Panc1 (cell line): ENCODE measurements at places on chromosomes 5 and 9.

- no peak overlapping the region for H3K27ac ChIP-seq
- H3K27me3 ChIP-seq = peaks cover 2% of the 10 kb centered on the region; the same call in 1 of the 2 replicates
These were observed 181.6 kb upstream of the FST start for GRCh38 chr5:53298841-53299240.

- H3K4me3 ChIP-seq = no peak overlapping the region
- no peak overlapping the region for H3K27ac ChIP-seq
- H3K4me1 ChIP-seq = no peaks in the 10 kb centered on the region
- H3K36me3 ChIP-seq = no peaks in the 10 kb centered on the region; the same call in 1 of the 2 replicates
- no peaks in the 10 kb centered on the region for H3K27me3 ChIP-seq
These were observed 114.9 kb upstream of the PRLR start for GRCh38 chr5:35345222-35345621.

GRCh38 chr9:80699511-80699998, 989.8 kb downstream of the TLE1 start:
- H3K4me3 ChIP-seq = no peak overlapping the region
- H3K27ac ChIP-seq = no peak overlapping the region
- DNase-seq = no peak
- no peaks in the 10 kb centered on the region for H3K4me1 ChIP-seq

DNA sequence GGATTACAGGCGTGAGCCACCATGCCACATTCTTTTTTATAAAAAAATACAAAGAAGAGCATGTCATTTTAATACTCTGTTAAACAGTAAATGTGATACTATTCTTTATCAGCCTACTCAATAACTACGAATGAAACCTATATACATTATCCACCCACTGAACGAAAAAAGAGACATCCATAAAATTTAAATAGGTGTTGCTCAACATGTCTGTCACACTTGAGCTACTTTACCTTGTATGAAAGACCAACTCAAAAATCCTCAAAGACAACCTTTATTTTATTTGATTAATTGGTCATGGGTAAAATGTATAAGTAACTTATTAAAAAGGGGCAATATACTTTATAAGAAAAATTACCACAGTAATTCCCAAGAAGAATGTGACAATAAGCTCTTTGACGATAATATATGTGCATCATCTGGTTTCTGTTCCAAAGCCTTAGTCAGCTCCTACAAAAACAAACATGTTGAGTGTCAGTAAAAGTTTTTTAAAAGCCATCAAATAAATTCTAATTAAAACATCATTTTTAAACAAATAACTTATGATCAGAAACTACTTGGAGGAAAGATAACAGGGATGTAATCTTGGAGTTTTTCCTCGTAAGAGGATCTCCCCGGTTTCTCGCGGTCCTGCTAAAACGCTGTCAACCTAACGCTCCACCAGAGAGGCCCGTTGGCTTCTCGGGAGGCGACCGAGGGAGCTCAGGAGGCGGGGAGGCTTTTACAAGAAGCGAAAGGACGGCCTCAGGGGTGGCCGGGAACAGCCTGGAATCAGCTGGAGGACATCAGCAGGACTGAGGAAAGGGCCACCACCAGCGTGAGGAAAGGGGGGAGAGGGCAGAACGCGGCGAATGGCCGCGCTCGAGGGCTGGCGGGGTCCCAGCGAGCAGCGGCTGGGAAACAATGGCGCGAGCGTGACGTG, 13.5 kb upstream of the ANKRD18B start:
- H3K4me3 ChIP-seq = peak overlapping the region; percentile 66
- no peaks in the 10 kb centered on the region for H3K27me3 ChIP-seq
- no peaks in the 10 kb centered on the region for H3K36me3 ChIP-seq
- peak overlapping the region; percentile 91 for H3K27ac ChIP-seq
- H3K4me1 ChIP-seq = no peaks in the 10 kb centered on the region
- no peak for DNase-seq

GRCh38 chr9:107759009-107759822, 269.6 kb upstream of the KLF4 start:
- H3K4me3 ChIP-seq = no peak overlapping the region
- no peaks in the 10 kb centered on the region for H3K4me1 ChIP-seq
- H3K27ac ChIP-seq = no peak overlapping the region
- no peaks in the 10 kb centered on the region for H3K36me3 ChIP-seq
- no peak for DNase-seq
- no peaks in the 10 kb centered on the region for H3K27me3 ChIP-seq

DNA sequence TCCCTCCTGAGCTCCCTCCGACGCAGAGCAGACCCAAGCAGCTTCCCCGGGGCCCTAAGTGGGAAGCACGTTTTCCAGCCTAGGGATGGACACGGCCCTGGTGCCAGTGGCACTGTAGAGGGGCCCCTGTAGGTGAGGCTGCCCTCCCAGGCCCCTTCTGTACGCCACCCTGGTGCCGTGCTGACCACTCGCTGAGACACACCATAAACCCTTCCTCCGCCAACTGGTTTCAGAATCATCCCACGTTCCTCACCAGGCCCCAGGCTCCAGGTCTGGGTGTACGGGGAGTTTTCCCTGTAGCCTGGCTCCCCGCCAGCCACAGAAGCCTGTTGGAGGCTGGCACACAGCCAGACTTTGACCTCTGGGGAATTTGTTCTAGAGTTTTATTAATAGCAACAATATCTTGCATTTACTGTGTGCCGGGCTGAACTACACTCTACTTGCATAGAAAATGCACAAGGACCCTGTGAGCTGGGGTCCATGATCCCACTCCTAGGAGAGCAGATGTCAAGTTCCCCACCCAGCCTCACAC, 18.2 kb upstream of the WDR38 start:
- no peaks in the 10 kb centered on the region for H3K36me3 ChIP-seq
- no peak for DNase-seq
- H3K27me3 ChIP-seq = no peaks in the 10 kb centered on the region
- H3K4me1 ChIP-seq = peaks cover 7% of the 10 kb centered on the region

- H3K27ac ChIP-seq = no peak overlapping the region
- no peaks in the 10 kb centered on the region for H3K4me1 ChIP-seq
These were observed 47.7 kb downstream of the FNIP1 start for GRCh38 chr5:131749138-131749537.

GRCh38 chr5:8523501-8523900, 654.6 kb downstream of the MTRR start:
- DNase-seq = no peak
- no peak overlapping the region for H3K4me3 ChIP-seq
- H3K4me1 ChIP-seq = no peaks in the 10 kb centered on the region
- no peaks in the 10 kb centered on the region for H3K36me3 ChIP-seq
- no peak overlapping the region for H3K27ac ChIP-seq

GRCh38 chr9:114497236-114497635, 8.0 kb downstream of the WHRN start:
- no peak for DNase-seq
- H3K4me3 ChIP-seq = no peak overlapping the region
- no peaks in the 10 kb centered on the region for H3K36me3 ChIP-seq

DNA sequence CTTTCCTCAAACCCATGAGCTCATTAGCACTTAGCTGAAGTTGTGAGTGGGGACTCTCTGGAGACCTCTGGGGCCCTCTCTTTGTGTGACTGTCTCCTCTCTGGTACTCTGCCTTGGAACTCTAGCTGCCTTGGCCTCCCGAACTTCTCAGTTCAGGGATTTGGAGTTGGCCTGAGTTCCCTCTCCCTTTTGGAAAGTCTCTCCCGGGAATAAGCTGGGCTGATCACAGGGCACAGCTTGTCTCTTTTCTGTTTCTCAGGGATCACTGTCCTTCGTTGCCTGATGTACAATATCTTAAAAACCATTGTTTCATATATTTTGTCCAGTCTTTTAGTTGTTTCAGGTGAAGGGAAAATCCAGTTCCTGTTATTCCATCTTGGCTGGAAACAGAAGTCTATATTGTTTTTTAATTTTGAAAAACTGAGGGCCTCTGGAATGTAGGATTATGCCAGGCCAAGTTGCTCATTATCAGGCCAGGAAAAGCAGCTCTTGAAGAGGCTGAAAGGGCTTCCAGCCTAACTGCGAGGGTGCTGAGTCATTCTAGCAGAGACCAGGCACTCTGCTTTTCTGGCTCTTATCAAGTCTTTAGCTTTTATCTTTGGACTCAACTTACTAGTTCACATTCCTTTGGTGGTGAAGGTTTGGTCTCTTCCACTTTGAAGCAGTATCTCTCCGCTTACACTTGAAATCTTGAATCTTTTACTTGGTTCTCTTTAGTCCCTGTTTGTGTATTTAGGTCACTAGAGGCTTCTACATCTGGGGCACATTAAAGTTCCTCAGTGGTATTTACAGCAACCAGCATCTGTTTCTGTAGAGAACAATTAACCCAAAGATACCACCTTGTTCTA, 8.4 kb upstream of the RGS3 start:
- H3K27me3 ChIP-seq = no peaks in the 10 kb centered on the region
- no peak overlapping the region for H3K4me3 ChIP-seq
- no peaks in the 10 kb centered on the region for H3K36me3 ChIP-seq
- H3K4me1 ChIP-seq = no peaks in the 10 kb centered on the region
- DNase-seq = no peak
- peak overlapping the region; percentile 49; the same call in 1 of the 2 replicates for H3K27ac ChIP-seq

GRCh38 chr5:91119981-91120850, 262.9 kb downstream of the ARRDC3 start:
- H3K4me1 ChIP-seq = no peaks in the 10 kb centered on the region
- no peak for DNase-seq
- H3K27ac ChIP-seq = no peak overlapping the region
- no peaks in the 10 kb centered on the region for H3K27me3 ChIP-seq

- DNase-seq = no peak
- H3K27me3 ChIP-seq = no peaks in the 10 kb centered on the region
- H3K27ac ChIP-seq = no peak overlapping the region
- H3K4me3 ChIP-seq = no peak overlapping the region
- H3K36me3 ChIP-seq = peaks cover 5% of the 10 kb centered on the region
These were observed 51.1 kb downstream of the CPLANE1 start for GRCh38 chr5:37198061-37198460.

GRCh38 chr9:132077881-132078698, 1.6 kb downstream of the MED27 start:
- no peaks in the 10 kb centered on the region; the same call in 1 of the 2 replicates for H3K36me3 ChIP-seq
- H3K4me1 ChIP-seq = peaks cover 13% of the 10 kb centered on the region
- H3K27me3 ChIP-seq = no peaks in the 10 kb centered on the region
- H3K4me3 ChIP-seq = peak overlapping the region; percentile 93
- H3K27ac ChIP-seq = peak overlapping the region; percentile 81

GRCh38 chr5:141747152-141748141, 65.4 kb upstream of the ARAP3 start:
- peaks cover 14% of the 10 kb centered on the region for H3K27me3 ChIP-seq
- H3K27ac ChIP-seq = no peak overlapping the region
- no peak for DNase-seq
- no peaks in the 10 kb centered on the region for H3K4me1 ChIP-seq
- H3K36me3 ChIP-seq = no peaks in the 10 kb centered on the region

GRCh38 chr5:173802670-173803165, 85.4 kb upstream of the CPEB4 start:
- H3K4me1 ChIP-seq = no peaks in the 10 kb centered on the region
- no peaks in the 10 kb centered on the region for H3K36me3 ChIP-seq
- no peaks in the 10 kb centered on the region; the same call in 1 of the 2 replicates for H3K27me3 ChIP-seq
- DNase-seq = no peak

DNA sequence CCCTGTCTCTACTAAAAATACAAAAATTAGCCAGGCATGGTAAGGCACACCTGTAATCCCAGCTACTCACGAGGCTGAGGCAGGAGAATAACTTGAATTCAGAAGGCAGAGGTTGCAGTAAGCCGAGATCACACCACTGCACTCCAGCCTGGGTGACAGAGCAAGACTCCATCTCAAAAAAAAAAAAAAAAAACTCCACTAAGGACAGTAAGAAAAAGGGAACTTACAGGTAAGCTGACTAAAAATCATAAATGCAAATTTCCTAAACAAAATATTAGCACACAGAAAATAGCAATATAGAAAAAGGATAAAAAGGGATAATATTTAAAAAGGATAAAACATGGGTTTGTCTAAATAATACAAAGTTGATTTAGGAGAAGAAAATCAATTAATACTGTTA, 27.9 kb upstream of the HNRNPA0 start:
- no peaks in the 10 kb centered on the region for H3K36me3 ChIP-seq
- H3K27ac ChIP-seq = no peak overlapping the region
- no peak for DNase-seq
- H3K27me3 ChIP-seq = peaks cover 3% of the 10 kb centered on the region; the same call in 1 of the 2 replicates
- no peaks in the 10 kb centered on the region for H3K4me1 ChIP-seq

GRCh38 chr5:173668245-173668800, 51.9 kb upstream of the BOD1 start:
- no peak overlapping the region for H3K27ac ChIP-seq
- H3K36me3 ChIP-seq = no peaks in the 10 kb centered on the region
- H3K4me3 ChIP-seq = no peak overlapping the region
- DNase-seq = no peak
- no peaks in the 10 kb centered on the region for H3K4me1 ChIP-seq

GRCh38 chr9:88775037-88775471, 216.2 kb upstream of the S1PR3 start:
- H3K4me3 ChIP-seq = no peak overlapping the region
- H3K27ac ChIP-seq = no peak overlapping the region
- DNase-seq = no peak
- no peaks in the 10 kb centered on the region for H3K27me3 ChIP-seq
- H3K36me3 ChIP-seq = no peaks in the 10 kb centered on the region

DNA sequence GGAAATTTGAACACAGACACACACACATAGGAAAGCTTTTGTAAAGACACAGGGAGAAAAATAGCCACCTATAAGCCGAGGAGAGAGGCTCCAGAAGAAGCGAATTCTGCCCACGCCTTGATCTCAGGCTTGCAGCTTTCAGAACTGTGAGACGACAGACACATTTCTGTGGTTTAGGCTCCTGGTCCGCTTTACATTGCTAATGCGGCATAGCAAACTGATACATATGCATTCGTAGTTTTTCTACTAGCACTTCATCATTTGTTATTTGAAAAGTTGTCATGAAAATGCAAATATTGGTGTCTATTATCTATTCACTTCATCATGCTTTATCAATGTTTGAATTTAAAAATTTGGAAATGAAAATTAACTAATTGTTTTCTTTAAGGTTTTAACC, 674.9 kb downstream of the SEMA5A start:
- no peak overlapping the region for H3K27ac ChIP-seq
- H3K36me3 ChIP-seq = no peaks in the 10 kb centered on the region
- no peak for DNase-seq
- H3K4me1 ChIP-seq = no peaks in the 10 kb centered on the region
